ENCODE measurements at places on chromosomes 2 and 18. TPM values are rescaled to one million over a fixed set of nuclear protein-coding genes. Genes with fewer than 3 reads are reported as not detected.
A peak's percentile ranks its signal among the peaks of the same experiment; 100 is the strongest.

Gene C1D
- 48.3 TPM for total RNA-seq

Gene ODC1
- total RNA-seq = 106 TPM

Gene HADHA
- 121 TPM for total RNA-seq

Gene ZBTB14
- total RNA-seq = 9.5 TPM

Gene AMER3
- not detected for total RNA-seq

Gene ERICH2
- not detected for total RNA-seq

Gene PGAP1
- total RNA-seq = 6.3 TPM

Gene EVX2
- total RNA-seq = not detected

Gene EMX1
- total RNA-seq = not detected

GRCh38 chr2:161223139-161223732 lies 63.0 kb downstream of the TANK start:
- DNase-seq = peak; percentile 64

- peak; percentile 67 for DNase-seq
These were observed 38.1 kb downstream of the SMAD4 start for GRCh38 chr18:51068105-51068504.

DNA sequence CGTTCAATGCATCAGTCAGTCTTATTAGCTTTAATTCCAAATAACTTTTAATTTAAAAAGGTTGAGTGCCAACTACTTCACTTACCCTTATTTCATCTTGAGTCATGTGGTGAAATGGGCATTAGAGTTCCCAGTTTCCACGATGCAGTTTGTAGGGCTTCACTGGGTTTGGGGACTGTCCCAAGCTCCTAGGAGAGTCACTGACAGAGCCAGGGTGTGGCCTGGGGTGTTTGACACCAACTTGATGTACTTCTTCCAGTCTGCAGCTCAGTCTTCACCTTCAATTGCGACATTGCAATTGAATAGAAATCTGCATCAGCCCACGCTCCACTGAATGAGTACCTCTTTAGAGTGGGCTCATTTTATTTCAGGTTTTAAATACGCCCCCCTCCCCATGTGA lies 165.3 kb downstream of the ARL4C start:
- no peak for DNase-seq

DNA sequence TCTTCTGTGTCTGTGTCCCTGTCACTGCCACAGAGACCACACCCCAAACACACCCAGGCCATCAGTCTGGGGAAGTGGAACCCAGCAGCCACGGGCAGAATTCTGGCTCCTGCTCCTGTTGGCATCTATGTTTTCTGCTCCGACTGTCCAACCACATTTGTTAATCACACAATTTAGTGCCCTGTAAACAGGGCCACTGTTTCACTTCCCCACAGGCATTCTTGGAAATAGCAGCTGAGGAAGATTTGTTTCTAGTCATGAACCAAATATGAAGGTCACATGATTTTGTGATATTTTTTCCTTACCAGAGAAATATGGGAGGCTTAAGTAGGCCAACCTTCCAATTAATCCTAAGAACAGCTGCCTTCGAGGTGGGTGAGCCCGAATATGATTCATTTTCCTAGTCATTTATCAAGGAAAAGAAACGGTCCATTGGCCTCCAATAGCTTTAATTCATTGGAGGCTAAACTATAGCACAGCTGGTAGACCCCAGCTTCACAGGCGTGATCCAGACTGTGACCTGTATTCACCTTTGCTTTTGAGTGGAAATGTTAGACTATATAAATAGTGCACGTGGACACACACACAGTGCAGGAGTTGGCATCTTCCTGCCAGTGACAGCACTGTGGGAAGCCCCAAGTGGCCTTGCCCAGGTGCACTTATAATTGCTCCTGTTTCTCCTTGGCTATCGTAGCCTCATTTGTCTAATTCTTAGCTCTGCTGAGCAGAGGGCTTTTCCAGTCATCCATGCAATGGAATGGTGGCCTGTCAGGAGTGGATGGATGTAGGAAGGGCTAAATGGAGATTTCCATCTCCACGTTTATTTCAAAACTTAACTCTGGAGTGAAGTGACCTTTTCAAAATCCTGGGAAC lies 267.9 kb downstream of the LPIN1 start:
- DNase-seq = peak; percentile 73

DNA sequence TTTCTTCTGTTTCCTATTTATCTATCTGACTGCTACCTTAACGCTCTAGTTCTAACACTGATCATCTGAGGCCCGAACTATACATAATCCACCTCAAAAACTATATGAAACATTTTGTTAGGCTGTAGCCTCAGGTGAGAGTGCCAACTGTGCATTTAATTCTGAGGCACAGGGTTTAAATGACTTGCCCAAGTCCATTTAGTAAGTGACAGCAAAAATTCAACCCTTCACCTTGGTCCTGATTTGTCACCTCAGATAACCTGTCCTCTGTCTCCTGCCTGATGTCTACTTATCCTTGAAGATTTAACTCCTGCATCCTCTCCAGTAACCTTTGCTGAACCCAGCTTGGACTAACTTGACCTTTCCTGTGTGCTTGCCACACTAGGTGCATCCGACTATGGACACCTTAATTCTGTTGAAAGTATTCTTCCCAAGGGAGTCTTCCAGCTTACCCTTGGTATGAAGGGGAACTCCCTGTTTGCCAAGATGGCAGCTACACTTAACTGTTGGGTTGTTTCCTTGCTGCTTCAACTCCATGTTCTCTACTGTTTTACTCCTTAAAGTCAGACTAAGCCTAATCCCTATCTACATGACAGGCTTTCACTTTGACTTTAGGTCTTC lies 23.5 kb downstream of the CD302 start:
- DNase-seq = no peak

- DNase-seq = no peak
These were observed 12.1 kb downstream of the PTCD3 start for GRCh38 chr2:86118130-86118529.

GRCh38 chr18:26422472-26423162 lies 125.7 kb downstream of the KCTD1 start:
- DNase-seq = no peak

DNA sequence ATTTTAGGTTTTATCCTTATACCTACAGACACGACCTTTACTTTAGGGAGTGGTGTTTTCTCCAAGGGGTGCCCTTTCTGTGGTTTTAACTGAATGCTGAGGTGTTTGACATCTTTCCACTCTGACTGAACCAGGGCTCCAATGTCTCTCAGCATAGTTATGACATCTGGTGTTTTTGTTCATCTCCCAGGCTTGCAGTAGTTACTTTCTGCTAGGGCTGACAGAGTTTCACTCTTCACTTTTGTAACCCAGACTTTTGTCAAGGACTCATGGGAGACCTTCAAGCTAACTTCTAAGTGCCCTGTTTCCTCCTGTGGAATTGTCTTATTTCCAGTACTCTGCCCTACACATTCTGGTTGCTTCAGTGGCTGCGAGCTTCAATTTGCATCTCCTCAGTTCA lies 103.1 kb downstream of the CCDC85A start:
- no peak for DNase-seq

DNA sequence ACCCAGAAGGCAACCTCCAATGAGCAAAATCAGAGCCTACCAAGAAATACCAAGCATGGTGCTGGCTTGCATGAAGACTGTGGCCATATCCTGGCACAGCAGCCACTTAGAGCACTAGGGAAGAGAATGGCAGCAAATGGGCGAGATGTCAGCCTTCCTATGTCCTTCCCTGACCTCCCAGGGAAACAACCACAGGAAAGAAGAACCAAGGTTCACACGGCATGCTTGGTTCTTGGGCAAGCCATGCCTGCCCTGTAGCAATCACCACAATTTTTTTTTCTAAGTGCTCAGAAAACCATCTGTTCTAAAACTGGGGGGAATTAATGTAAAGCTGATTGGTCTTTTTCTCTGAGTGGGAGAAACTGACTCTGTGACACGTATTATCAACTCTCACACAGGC lies 27.8 kb downstream of the GALNT14 start:
- no peak for DNase-seq

DNA sequence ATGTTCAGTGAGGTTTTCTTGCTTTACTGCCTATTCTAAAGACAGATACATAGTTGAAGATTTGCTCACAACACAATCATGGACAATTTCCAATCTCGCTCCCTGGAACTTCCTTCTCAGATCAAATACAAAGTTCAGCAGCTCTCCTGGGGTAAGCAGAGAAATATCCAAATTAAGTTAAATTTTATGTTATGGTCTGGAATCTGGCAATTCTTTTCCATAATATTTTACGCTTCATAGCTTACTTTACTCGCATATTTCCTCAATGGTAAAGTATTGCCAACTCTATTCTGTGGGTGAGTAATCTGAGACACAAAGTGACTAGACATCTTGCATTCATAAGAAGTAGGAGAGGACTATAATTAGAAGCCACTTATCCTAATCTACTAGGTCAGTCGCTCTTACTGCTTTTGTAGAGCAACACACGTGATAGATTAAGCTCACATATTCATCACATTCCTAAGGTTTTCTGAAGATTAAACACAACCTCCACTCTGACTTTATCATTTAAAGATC lies 529.4 kb downstream of the CCDC85A start:
- DNase-seq = peak; percentile 79

GRCh38 chr2:101569886-101570520 lies 95.1 kb upstream of the RFX8 start:
- DNase-seq = no peak

DNA sequence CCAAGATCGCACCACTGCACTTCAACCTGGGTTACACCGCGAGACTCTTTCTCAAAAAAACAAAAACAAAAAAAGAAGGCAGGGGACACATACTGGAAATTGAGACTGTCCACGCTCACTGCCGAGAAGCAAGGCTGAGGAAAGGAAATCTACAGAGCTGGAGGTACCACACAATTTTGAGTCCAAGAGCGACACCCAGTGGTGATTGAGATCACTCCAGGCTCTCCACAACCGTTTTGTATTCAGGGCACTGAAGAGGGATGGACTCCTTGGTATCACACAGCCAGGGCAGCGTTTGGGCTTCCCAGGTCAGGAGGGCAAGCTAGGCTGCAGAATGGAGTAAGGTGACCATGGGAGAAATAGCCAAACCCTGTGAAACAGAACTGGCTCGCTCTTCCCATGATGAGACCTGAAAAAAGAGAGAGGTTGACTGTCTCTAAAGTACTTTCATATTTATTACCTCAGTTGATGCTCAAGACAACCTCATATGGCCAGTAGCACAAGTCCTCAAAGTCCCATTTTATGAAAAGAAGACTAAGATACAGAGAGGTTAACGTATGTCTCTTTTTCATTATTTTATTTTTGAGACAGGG lies 74.5 kb upstream of the YPEL5 start:
- peak; percentile 84 for DNase-seq

- DNase-seq = no peak
These were observed 16.4 kb upstream of the STARD7 start for GRCh38 chr2:96225016-96225533.

DNA sequence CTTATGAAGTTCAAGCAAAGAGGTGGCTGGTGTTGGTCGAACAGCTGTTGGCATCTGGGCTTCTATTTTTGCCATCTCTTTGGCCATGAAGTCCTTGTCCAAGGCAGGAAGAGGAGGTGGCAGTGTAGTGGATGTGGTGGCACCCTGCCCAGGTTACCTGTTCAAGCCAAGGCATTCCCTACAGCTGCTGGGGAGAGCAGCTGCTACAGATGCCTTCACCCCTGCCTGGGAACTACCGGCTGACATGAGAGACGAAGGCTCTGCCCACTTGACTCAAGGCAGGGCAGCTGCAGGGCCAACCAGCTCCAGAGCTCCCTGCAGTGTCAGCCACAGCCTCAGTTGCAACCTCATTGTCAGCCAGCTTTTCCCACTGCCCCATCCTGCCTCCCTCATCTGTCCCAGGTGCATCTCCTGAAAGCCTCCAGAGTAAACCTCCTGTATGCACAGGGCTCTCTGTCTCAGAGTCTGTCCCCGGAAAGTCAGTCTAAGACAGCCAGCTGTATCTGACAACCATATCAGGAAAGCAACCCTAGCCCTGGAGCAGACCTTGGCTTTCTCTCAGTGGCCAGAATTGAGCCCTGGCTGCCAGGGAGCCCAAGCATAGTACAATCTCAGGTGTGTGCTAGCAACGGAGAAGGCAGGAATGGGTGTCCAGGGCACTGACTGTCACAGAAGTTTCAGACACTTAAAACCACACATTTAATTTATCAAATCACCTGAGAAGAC lies 115.9 kb downstream of the RPIA start:
- no peak for DNase-seq

DNA sequence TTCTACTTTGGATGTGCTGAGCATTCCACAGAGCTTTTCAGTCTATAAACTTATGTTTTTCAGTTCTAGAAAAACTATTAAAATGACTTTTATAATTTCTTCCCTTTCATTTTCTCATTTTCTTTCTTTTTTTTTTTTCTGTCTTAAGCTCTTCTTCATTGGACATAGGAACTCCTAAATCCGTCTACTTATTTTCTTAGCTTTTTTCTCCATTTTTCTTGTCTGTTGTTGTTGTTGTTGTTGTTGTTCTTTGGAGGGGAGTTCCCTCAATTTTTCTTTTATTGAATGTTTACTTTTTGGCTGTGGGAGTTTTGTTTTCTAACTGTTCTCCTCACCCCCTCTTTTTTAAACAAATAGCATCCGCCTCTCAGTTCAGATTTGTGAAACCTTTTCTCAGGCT lies 7.9 kb downstream of the SOCS6 start:
- no peak for DNase-seq

DNA sequence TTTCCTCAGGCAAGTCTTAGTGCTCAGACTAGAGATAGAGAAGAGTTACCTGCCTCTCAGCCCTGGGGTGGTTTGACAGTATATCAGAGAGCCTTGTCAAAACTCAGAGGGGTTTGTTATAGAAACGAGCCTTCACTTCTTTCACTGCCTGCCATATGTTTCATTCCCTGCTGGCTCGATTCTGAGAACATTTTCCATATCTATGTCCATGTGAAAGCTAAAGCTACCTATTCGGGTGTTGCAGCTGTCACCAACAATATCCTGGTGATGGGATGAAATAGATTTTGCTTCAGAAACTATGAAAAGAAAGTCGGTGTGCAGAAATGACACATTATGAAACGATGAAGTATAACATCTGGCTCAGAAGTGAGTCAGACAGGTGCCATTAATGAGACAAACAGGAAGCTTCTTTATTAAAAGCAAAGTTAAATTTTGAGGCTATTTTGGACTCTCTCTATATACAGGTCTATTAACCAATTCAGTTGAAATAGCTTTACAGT lies 56.1 kb upstream of the TANK start:
- no peak for DNase-seq

DNA sequence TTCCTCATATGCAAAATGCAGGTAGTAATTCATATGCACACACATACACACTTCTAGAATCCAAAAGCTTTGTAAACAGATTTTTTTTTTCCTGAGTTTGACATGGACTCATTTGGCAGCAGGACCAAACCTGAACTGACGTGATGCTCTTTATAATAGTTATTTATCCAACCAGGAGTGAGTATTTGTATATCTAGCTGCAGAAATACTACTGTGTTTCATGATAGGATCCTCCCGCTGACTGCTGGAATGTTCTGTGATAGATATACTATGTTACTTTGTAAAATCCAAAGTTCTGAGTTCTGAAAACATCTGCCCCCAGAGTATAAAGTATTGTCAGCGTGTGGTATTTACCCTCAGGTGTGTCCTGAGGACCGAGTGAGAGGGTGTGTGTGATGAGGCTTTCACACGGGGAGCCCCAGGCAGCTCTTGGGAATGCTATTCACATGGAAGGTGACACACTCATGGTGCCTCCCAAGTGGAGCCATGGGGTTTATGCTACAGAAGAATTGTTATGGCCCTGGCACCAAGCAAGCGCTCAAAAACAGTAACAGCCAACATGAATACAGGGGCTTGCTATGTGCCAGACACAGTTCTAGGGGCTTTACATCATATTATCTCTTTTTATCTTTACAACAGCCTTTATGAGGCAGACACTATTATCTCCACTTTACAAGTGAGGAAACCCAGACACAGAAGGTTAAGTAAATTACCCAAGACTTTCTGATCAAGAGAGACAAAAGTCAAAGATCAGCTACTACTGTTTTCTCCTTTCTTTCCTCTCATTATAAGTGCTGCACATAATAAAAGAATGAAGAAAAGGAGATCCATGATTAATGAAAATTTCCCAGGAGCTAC lies 16.7 kb upstream of the TXNDC2 start:
- DNase-seq = no peak
